ENCODE measurements at places on chromosomes 5 and 9.

DNA sequence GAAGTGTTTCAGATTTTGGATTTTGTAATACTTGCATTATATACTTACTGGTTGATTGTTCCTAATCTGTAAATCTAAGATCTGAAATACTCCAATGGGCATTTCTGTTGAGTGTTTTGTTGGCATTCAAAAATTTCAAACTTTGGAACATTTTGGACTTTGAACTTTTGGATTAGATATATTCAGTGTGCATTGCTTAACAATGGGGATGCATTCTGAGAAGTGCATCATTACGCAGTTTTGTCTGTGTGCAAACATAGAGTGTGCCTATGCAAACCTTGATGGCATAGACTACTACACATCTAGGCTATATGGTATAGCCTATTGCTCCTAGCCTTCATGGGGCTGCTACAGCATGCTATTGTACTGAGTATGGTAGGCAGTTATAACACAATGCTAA, 325.4 kb downstream of the KDM4C start:
- DNase-seq, result no peak

- no peak for DNase-seq
These were observed 164.7 kb downstream of the ADAMTSL1 start for GRCh38 chr9:18638371-18639249.

- DNase-seq, result no peak
These were observed 41.9 kb downstream of the COL15A1 start for GRCh38 chr9:98985596-98985995.

- no peak for DNase-seq
These were observed 42.0 kb downstream of the ACO1 start for GRCh38 chr9:32426278-32426939.

DNA sequence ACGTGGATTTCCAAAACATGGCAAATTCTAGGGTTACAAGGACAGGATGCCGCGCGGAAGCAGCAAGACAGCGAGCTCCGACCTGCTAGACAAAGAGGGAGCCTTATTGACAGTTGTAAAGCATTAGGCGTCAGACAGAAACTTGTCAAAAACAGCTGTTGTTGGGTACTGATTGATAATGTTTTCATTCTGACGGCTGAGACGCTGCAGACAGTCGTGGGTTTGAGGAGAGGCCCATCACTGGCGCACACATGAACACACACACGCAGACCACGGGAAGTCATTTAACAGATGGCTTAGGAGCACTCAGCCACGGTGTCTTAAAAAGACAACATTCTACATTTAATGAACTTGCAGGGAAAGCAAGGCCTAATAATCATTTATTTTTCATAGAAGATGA, 324.0 kb downstream of the NDUFS4 start:
- no peak for DNase-seq

DNA sequence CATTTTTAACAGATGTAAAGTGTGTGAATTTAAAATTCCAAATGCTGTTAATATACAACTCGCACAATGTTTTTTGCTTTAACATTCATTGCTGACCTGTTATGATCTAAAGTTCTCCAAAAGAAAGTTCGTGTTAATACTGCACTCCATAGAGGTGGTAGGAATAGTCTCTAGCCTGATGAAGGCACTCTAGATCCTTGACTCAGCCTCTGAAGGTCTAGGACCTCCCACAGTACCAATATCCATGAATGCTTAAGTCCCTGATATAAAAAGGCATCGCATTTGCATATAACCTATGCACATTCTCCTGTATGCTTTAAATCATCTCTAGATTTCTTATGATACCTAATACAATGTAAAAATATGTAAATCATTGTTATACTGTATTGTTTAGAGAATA, 213.6 kb downstream of the EFNA5 start:
- DNase-seq, result no peak

GRCh38 chr5:4208537-4208936, 612.9 kb downstream of the IRX1 start:
- no peak for DNase-seq

- DNase-seq, result no peak
These were observed 135.2 kb downstream of the ARHGAP26 start for GRCh38 chr5:142905348-142905747.

DNA sequence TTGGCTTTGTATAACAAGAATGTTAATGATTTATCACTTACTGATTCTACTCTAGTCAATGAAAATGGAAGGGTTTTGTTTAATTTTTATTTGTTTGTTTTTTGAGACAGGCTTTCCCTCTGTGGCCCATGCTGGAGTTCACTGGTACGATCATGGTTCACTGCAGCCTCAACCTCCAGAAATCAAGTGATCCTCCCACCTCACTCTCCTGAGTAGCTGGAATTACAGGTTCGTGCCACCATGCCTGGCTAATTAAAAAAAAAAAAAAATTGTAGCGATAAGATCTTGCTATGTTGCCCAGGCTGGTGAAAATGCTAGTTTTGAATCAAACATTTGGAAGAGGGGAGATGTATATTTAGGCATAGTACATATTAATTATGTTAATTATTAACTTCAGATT, 209.4 kb downstream of the NFIB start:
- DNase-seq, result no peak

DNA sequence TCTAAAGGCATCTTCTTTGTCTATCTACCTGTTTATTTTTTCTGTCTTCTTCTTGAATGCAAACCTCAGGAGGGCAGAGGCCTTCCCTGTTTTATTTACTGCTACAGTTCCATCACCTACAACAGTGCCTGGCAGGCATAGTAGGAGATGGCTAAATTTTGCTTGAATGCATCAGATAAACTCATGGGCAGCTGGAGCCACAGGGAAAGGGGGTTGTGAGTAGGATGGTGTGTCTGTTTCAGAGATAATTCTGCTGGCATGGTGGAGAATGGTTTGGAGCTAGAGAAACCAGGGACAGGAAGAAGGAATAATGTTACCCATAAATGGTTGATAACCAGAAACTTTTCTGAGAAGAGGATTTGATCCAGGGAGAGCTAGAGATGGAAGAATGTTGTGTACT, 189.8 kb upstream of the BRINP1 start:
- DNase-seq, result no peak

Data from stimulated activated CD4-positive, alpha-beta T cell treated with anti-CD3 and anti-CD28 coated beads, Interleukin-1b, Interleukin-23, amount 100 ng/mL, for 24 hours (primary cell).